ENCODE measurements at places on chromosomes 6 and 20.

- no peak for DNase-seq
Measured at GRCh38 chr6:140077827-140078560, 703.5 kb upstream of the CITED2 start.

- no peak for DNase-seq
Measured at GRCh38 chr6:11682561-11682975, 96.0 kb downstream of the ADTRP start.

GRCh38 chr6:7175462-7175861 is 67.7 kb downstream of the RREB1 start:
- no peak for DNase-seq

- peak; percentile 44 for DNase-seq
Measured at GRCh38 chr20:5504061-5504739, 187.4 kb upstream of the PROKR2 start.

GRCh38 chr6:43339168-43339567 is 30.3 kb downstream of the ZNF318 start:
- DNase-seq, result no peak

DNA sequence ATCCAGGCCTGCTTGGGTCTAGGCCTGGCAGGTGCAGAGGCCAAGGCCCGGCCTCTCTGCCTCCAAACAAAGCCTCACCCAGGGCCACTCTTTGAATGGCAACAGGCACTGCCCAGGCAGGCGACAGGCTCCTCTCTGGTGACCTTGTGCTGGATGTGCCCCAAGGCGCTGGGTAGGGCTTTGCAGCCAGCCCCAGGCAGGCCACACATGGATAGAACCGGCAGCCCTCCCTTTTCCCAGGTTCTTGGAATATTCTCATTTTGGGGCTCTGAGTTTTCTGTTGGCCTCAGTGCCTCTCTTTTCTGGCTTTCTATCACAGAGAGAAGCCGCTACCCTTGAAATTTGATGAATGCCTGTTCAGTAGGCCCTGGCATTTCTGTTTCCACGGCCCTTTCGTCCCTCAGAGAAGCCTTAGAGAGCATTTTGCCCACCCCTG is 18.9 kb downstream of the PKIG start:
- no peak for DNase-seq

- no peak for DNase-seq
Measured at GRCh38 chr6:103672169-103672568, 1187.5 kb downstream of the HACE1 start.

DNA sequence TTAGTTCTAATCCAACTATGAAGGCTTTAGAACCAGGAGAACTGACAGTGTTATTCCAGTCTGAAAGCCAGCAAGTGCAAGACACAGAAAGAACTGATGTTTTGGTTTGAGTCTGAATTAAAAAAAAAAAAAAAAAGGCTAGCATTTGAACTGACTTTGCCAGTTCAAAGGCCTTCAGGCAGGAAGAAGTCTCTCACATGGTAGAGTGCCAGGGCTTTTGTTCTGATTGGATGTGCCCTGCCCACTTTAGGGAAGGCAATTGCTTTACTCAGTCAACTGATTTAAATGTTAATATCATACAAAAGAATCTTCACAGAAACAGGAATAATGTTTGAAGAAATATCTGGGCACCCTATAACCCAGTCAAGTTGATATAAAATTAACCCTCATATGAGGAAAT is 212.2 kb downstream of the HIVEP2 start:
- no peak for DNase-seq

DNA sequence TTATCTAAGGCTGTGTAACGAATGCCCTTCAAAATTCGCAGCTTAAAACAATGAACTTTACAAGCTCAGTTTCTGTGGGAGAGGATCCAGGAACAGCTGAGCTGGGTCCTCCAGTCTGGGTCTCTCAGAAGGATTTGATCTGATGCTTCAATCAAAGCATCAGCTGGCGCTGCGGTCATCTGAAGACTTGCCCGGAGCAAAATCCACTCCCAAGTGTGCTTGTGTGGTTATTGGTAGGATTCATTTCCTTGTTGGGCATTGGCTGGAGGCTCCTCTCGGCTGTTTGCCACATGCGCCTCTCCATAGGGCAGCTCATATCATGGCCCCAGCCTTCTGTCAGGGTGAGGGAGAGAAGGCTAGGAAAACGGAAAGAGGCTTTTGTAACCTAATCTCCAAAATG is 269.3 kb upstream of the CHD6 start:
- DNase-seq, result no peak

DNA sequence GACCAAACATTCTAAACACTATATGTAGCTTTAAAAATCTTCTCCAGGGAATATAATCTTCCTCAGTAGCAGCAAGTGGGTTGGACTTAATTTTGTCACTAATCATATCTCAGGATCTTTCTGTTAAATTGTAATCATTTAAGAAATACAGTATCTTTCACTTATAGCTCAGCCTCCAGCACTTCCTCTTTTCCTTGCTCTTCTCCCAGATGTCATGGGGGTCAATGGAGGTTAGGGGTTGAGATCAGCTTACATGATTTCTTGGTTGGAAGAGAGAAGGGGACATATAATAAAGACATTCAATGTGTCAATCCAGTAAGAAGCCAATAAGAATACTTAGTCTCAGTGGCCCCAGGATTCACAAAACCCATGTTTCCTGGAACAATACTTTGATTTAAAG is 15.7 kb upstream of the REPS1 start:
- DNase-seq, result no peak

- no peak for DNase-seq
Measured at GRCh38 chr20:49278818-49279676, 1.2 kb upstream of the ZNFX1 start.

GRCh38 chr20:4108495-4109306 is 93.3 kb upstream of the RNF24 start:
- peak; percentile 92 for DNase-seq

DNA sequence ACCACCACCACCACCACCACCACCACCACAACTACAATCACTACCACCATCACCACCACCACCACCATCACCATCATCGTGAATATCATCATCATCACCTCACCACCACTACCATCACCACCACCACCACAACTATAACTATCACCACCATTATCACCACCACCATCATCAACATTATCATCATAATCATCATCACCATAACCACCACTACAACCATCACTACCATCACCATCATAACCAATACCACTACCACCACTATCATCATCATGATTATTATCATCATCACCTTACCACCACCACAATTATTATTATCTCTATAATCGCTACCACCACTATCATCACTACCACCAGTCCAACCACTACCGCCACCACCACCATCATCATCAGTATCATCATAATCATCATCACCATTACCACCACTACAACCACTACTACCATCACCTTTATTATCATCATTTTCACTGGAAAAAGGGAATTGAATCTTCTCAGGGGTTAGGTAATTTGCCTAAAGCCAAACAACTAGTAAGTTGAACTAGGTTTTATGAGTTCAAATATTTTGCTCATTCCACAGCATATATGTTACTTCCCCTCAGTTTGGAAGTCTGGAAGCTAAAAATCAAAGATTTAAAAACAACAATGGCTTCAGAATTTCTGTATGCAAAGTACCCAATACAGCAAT is 8.3 kb downstream of the RIPOR2 start:
- no peak for DNase-seq

DNA sequence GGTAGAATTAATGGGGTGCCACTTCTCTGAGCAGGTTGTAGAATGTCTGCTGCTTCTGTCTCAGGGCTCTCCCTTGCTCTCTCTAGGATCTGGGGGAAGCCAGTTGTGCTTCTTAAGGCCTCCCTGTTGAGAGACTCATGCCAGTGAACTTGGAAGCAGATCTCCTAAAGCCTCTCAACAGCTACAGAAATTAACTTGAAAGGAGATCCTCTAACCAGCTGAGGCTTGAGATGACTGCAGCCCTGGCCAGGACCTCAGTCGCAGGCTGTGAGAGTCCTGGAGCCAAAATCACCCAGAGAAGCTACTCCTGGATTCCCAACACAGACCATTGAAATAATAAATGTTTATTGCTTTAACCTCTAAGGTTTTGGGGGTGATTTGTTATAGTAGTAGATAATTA is 180.2 kb upstream of the MARCKS start:
- DNase-seq, result no peak

DNA sequence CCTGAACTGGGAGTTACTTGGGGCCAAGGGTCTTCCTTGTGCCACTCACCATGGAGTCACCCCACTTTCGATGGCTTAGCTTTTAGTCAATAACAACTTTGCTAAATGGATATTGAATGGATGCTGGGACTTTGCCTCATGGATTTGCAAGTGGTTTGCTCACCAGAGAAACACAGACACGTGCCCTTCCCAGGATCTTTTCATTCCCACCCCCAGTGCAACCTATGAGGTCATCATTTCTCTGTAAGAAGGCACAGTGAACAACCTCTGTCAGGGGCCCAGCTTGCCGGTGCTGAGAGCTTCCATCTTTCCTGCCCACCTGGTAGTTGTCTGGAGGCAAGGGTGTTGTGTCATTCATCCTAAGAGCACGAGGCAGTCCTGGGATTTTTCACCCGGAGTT is 256.8 kb upstream of the PMEPA1 start:
- DNase-seq, result no peak

DNA sequence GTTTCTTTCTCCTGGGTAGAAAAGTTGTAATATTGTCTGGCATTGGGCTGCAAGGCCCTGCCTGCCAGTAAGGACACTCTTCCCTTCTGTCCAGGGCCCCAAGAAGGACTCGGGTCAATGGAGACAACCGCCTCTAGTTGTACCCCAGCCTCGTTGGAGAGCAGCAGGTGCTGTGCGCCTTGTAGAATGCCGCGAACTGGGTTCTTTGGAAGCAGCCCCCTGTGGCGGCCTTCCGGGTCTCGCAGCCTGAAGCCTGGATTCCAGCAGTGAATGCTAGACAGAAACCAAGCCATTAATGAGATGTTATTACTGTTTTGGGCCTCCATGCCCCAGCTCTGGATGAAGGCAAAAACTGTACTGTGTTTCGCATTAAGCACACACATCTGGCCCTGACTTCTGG is 37.0 kb downstream of the PLCG1 start:
- no peak for DNase-seq

GRCh38 chr6:52616059-52616690 is 39.3 kb upstream of the TRAM2 start:
- no peak for DNase-seq

- no peak for DNase-seq
Measured at GRCh38 chr6:162907876-162908481, 180.2 kb downstream of the PACRG start.

GRCh38 chr6:21593927-21594415 is 420 bp downstream of the SOX4 start:
- DNase-seq, result no peak

DNA sequence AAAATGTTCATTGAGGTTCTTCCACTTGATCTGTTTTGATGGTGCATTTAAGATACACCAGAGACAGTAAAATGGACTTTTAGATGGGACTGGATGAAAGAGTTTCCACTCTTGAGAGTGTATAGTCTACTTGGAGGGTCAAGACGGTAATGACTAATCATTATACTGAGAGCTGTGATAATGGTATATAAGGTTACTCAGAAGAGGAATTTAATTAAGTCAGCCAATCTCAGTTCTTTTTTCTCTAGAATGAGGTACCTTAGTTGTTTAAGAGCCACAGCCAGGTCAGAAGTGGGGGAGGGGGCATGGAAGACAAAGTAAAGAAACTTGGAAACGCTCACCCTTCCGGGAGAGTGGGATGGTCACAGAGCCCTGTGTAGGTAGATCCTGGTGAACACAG is 123.9 kb downstream of the MAP3K4 start:
- DNase-seq, result no peak

DNA sequence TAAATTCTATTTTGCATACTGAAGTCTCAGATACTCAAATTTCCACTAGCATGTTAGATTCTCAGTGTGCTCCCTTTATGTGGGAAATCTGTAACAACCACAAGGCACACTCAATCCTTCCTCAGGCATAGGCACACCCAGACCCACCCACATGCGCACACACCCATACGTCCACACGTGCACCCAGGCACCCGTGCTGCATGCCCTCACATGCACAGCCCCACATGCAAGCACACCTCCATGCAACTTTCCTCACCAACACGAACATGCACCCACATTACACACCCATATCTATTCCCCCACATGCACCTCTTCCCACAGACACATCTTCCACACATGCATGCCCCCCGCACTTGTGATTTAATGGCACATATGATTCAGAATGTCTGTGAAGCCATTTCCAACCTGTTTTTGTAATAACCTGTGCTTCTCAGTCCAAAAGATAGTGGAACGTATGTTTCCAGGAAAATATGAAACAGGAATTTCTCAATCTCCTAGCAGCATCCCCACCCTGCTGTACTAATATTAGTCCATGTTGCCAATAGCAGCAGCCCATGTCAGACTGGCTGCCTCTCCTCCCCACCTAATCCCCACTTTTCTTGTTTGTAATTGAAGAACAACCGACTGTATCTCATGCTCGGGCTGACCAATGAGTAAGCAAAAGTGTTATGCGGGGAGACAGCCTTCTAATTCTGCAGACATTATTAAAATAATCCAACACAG is 11.3 kb upstream of the CYP24A1 start:
- DNase-seq, result no peak

GRCh38 chr20:22836877-22837276 is 198.2 kb upstream of the SSTR4 start:
- DNase-seq, result no peak

DNA sequence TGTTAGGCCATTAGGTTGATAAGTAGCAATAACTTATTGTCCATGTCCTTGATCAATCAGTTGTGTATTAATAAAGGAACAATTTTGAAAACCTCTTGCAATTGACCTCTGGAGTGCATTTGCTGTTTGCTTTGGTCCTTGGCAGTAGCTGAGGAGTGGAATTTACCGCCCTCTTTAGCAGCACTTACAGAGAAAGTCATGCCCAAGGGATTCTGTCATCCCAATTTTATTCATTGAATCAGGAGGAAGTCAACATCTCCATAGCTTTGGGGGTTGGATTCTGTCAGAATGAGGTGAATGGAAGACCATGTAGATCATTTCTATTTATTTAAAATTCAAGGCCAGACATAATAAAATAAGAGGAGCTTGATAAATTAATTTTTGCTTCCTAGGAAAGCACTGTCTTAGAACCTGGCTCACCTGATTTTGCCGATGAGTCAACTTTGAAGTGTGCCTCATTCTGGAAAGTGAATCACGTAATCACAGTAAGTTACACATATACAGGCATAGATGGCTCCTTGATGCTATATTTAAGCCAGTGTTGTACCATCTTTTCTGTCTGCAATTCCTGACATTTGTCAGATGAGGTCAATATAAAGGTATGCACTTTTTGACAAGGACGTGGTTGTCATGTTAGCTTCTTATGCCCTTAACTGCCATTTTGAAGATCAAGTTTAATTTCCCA is 128.7 kb upstream of the MLIP start:
- no peak for DNase-seq

DNA sequence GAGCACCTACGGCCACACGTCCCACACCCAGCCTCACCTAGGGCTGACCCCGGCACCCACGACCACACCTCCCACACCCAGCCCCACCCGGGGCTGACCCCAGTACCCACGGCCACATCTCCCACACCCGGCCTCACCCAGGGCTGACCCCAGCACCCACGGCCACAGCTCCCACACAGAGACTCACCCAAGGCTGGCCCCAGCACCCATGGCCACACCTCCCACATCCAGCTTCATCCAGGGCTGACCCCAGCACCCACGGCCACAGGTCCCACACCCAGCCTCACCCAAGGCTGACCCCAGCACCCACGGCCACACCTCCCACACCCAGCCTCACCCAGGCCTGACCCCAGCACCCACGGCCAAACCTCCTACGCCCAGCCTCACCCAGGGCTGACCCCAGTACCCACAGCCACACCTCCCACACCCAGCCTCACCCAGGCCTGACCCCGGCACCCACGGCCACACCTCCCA is 36.7 kb downstream of the NINL start:
- DNase-seq, result no peak

All from pons (tissue), 1 donor.